Hippocampal formation (tissue), 2 donors: ENCODE measurements at places on chromosomes 4 and X.

DNA sequence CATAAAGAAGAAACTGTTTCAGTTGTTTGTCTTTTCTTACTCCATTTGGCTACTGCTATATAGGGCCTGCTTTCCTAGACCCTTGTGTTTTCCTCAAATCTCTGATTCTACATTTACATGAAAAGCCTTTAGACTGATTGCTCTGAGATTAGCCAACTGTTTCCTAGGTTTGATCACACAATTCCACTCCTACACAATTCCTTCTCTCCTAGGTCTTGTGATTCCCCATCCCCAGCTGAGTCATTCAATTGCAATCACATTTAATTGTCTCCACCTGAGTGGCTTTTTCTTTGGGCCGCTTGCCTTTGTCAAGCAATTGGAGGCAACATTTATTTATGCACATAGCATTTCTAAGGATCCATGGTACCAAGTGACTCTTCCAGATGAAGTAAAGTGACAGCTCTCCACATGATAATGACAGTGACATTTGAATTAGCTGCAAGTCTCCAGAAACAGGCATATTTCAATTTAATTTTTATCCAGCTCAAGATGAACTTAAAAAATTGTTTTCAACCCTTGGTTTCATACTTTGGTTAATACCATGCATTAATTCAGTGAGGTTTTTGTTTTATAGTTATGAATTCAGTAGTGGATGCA, 35.8 kb downstream of the ATXN3L start:
- DNase-seq, result no peak

- DNase-seq, result no peak
Measured at GRCh38 chr4:23233596-23233995, 540.9 kb downstream of the GBA3 start.

DNA sequence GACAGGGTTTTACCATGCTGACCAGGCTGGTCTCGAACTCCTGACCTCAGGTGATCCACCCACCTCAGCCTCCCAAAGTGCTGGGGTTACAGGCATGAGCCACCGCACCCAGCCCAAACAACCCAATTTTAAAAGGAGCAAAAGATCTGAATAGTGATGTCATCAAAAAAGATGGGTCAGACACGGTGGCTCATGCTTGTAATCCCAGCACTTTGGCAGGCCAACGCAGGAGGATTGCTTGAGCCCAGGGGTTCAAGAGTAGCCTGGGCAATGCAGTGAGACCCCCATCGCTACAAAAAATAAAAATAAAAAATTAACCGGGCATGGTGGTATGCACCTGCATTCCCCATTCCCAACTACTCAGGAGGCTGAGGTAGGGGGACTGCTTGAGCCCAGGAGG, 6.1 kb downstream of the ELF2 start:
- no peak for DNase-seq

GRCh38 chr4:159190651-159191050, 87.8 kb downstream of the RAPGEF2 start:
- DNase-seq, result no peak

GRCh38 chr4:150578745-150579501, 3.0 kb upstream of the MAB21L2 start:
- no peak for DNase-seq

DNA sequence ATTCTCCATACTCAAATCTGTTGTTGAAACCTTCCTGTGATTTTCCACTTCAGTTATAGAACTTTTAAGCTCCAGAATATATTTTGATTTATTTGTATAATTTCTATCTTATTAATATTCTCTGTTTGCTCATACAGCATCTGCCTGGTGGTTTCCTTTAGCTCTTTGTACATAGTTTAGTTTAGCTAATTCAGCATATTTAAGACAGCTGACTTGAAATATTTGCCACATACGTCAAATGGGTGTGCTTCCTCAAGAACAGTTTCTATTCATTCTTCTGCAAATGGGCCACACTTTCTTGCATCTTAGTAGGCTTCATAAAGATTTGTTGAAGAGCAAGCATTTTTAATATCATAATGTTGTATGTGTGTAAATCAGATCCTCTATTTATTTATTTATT, 101.8 kb downstream of the MAGEC1 start:
- no peak for DNase-seq

DNA sequence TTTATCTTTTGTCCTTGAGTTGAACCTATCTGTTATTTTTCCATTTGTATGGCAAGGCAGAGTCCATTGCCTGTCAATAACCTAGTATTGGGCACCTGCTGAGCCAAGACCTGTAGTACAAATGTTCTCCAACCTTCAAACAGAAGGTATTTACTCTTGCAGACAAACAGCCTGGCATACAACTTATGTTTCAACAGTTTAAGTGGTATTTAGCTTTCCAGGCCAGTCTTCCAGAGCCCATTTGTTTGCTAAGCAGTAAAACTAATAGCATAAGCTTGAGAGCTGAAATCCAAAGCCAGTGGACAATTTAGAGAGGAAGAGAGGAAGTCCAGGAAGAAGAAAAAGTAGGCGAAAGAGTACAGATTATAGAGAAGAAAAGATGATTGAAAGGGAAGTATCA, 979.3 kb downstream of the GLUD2 start:
- no peak for DNase-seq

DNA sequence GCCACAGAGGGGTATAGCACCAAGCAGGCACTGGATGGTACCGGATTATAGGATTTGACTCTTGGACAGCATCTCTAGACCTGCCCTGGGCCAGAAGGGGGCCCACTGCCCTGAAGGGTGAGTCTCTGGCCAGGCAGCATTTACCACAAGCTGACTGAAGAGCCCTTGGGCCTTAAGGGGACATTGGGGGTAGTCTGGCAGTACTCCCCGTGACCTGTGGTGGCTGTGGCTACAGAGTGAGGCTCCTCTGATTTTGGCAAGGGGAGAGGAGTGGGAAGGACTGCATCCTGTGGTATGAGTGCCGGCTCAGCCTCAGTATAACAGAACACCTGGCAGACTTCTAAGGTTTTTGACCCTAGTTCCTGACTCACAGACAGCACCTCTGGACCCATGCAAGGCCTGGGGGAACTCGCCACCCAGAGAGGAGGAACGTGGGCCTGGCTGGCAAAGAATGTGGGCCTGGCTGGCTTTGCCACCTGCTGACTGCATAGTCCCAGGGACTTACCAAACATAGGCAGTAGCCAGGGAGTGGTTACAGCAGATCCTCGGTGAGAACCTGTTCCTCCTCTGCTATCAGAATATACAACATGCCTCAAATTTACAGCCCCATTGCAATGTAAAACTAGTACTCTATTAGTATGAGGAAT, 48.1 kb downstream of the ABCB7 start:
- no peak for DNase-seq

- DNase-seq, result no peak
Measured at GRCh38 chrX:132810964-132811712, 147.3 kb downstream of the HS6ST2 start.

GRCh38 chr4:177505171-177505615, 63.0 kb upstream of the AGA start:
- DNase-seq, result no peak

GRCh38 chr4:151841107-151841506, 80.3 kb upstream of the GATB start:
- no peak for DNase-seq

DNA sequence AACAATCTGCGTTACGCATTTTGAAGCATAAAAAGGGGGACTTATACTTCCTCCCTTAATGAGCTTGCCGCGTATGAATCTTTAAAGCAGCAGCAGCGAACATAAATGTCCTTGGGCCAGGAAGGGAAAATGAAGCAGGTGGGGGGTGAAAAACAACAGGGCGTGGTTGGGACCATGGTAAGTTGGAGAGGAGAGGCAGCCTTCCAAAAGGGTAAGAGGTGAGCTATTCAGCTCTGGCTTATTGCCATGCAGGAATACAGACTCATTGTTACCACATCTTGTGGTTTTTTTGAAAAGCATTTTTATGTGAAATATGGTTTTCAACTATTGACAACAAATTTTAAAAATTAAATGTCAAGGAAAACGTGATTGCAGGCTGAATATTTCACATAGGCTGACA, 710.7 kb upstream of the FAM241A start:
- DNase-seq, result no peak
